ENCODE measurements at places on chromosomes 7 and 10. TPM values are rescaled to one million over a fixed set of nuclear protein-coding genes. Genes with fewer than 3 reads are reported as not detected.

Gene TSPAN33
- total RNA-seq: 5.7 TPM

Gene CALU
- 15.9 TPM for total RNA-seq

Gene HKDC1
- total RNA-seq: 2.7 TPM

GRCh38 chr7:40763319-40764287 is 628.8 kb downstream of the SUGCT start:
- DNase-seq: no peak

DNA sequence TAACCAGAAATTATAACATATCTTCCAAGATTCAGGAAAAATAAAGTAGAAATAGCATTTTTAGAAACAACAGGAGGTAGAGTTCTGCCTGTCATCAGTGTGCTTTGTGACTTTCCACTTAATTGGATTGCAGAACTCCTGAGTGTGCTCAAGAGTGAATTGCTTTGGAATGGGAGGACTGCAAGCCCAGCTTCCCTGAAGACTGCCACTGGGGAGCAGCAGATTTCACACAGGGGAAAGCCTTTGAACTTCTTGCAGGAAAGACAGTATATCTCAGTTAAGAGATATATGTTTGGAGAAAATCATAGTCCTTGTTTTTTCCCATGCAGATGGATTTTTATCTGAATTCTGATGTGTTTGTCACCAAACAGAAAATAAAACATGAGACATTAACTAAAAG is 124.5 kb downstream of the TMEM168 start:
- DNase-seq: no peak

DNA sequence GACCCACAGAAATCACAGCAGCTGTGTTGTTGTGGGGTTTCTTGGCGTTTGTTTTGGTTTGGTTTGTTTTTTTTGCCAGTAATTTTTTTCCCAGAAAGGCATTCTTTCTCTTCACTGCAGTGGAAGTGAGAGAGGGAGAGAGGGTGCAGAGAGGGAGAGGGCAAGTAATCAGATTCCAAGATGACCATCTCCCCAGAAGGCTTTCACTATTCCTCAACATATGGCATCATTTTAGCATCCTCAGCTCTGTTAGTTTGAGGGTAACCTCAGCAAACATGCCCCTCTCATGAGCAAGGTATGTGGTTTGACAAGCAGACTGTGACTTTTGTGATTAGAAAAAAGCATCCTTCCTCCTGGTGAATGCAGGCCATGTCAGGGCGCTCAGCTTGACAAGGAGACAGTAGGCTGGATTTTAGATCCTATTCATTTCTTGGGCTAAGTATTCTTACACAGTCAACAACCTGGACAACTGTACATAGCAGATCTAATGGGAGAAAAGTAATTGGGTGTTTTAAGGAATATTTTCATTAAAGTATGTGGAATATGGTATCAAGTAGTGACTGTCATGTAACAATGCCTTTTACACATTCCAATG is 86.3 kb upstream of the PIK3CG start:
- no peak for DNase-seq

- DNase-seq: no peak
Measured at GRCh38 chr7:146136357-146136875, 19.8 kb downstream of the CNTNAP2 start.

GRCh38 chr7:114818501-114818900 is 103.4 kb upstream of the MDFIC start:
- no peak for DNase-seq

- no peak for DNase-seq
Measured at GRCh38 chr10:131829156-131829930, 71.5 kb upstream of the PPP2R2D start.

DNA sequence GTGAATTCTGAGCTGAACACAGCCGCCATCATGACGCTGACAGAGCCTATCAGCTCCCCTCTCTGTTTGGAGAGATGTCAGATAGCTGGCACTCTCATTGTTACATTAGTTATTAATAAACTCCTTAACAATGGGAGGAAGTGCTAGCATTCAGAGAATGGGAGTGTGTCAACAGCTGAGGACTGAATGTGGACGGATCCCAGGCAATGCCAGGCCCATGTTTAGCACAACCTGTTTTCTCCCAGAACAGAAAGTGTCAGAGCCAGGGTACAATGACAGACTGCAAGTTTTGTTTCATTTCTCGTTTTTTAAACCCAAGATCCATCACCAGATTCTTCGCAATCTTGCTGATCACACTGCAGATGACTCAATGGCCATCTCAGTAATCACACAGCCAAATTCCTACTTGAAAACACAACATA is 99.6 kb downstream of the PRPF18 start:
- DNase-seq: no peak

- no peak for DNase-seq
Measured at GRCh38 chr10:43373461-43373860, 2.0 kb downstream of the FXYD4 start.

- DNase-seq: no peak
Measured at GRCh38 chr7:91416155-91416865, 152.1 kb downstream of the FZD1 start.

DNA sequence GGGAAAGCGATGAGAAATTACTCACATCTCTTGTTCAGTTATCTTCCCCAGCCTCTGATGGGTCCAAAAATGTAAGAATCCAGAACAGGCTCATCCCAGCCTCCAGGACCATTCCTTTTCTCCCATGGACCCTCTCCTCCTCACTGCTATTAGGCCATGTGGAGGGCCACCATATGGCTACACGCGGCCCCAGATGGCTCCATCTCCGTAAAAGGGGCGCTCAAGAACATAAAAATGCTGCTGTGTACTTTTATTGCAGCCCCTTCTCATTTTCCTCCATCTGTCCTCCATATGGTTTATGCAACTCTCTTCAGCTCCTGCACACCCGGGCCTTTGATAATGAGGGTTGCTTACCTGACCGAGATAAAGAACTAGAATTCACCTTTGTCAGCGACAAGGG is 166.2 kb downstream of the RAPGEF5 start:
- DNase-seq: no peak

- DNase-seq: no peak
Measured at GRCh38 chr7:101402081-101402779, 39.6 kb downstream of the COL26A1 start.
